ENCODE measurements at places on chromosomes 4 and X. TPM values are rescaled to one million over a fixed set of nuclear protein-coding genes. Genes with fewer than 3 reads are reported as not detected.

AR gene
- total RNA-seq, result not detected

CFP gene
- total RNA-seq, result 19.5 TPM

ARMCX5 gene
- total RNA-seq, result 17.3 TPM

NOX1 gene
- total RNA-seq, result not detected

MAGEE2 gene
- not detected for total RNA-seq

All from naive thymus-derived CD8-positive, alpha-beta T cell (primary cell).